Caco-2 (cell line): ENCODE measurements at places on chromosomes 6 and 20. TPM values are rescaled to one million over a fixed set of nuclear protein-coding genes. Genes with fewer than 3 reads are reported as not detected.

DNA sequence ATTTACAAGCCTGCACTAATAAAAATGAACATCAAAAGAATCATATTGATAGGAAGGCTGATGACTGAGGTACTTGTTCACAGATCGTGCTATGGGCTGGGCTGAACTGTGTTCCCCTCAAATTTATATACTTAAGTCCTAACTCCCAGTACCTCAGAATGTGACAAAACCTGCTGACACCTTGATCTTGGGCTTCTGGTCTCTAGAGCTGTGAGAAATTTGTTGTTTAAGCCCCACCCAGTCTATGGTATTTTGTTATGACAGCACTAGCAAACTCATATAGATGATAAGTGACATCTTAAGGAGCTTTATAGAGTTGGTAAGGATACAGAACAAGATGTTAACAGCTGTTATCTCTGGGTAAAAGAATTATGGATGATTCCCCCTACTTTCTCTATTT, 13.8 kb downstream of the UBE2V1 start:
- H3K36me3 ChIP-seq, result peaks cover 5% of the 10 kb centered on the region; the same call in 1 of the 2 replicates
- no peak for DNase-seq
- H3K4me3 ChIP-seq, result no peak overlapping the region
- H3K27me3 ChIP-seq, result no peaks in the 10 kb centered on the region

DNA sequence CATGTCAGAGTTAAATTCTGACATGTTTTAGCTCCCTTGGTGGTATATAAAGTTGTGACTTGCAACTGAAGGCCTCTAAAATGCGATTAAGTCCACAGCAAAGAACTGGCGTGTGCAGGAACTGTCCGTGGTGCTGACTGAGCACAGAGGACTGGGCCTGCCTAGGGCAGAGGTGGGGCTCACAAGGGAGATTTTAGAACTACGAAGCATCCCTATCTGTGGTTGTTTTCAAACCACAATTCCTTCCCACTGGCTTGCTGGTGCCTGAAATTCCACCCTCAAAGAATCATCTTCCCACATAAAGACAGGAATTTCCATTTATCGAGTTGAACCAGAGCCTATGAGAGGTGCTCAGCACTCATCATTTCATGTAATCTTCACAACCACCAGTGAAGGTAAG, 30.1 kb downstream of the RIMS4 start:
- no peak overlapping the region for H3K4me3 ChIP-seq
- no peaks in the 10 kb centered on the region for H3K36me3 ChIP-seq
- peak; percentile 76 for DNase-seq
- H3K27ac ChIP-seq, result no peak overlapping the region
- H3K4me1 ChIP-seq, result no peaks in the 10 kb centered on the region

GRCh38 chr20:23214903-23215302, 128.8 kb upstream of the CD93 start:
- no peaks in the 10 kb centered on the region for H3K27me3 ChIP-seq
- peaks cover 21% of the 10 kb centered on the region for H3K4me1 ChIP-seq
- no peaks in the 10 kb centered on the region for H3K36me3 ChIP-seq
- no peak for DNase-seq
- no peak overlapping the region for H3K4me3 ChIP-seq

GRCh38 chr6:3079682-3080081, 11.4 kb downstream of the RIPK1 start:
- H3K27me3 ChIP-seq, result no peaks in the 10 kb centered on the region
- peaks cover 2% of the 10 kb centered on the region for H3K36me3 ChIP-seq
- H3K4me1 ChIP-seq, result no peaks in the 10 kb centered on the region
- H3K4me3 ChIP-seq, result no peak overlapping the region

DNA sequence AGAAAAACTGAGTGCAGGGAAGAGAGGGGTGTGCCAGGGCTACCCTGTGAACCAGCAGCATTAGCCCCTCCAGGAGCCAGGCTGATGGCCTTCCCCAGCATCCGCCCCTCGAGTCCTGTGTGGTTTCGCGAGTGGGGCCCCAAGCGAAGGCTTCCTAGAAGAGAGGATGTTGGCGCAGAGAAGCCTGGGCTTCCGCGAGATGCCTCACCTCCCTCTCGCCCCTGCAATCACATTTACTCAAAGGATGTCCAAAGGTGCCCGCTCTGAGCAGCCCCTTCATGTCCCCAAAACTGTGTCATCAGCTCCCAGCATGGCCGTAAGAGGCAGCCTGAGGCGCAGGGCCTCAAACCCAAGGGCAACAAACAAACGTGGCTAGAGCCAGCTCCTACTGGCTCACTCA, 111.7 kb downstream of the PREX1 start:
- H3K4me3 ChIP-seq, result no peak overlapping the region
- no peaks in the 10 kb centered on the region for H3K4me1 ChIP-seq
- no peak for DNase-seq
- H3K36me3 ChIP-seq, result no peaks in the 10 kb centered on the region
- no peak overlapping the region for H3K27ac ChIP-seq
- H3K27me3 ChIP-seq, result no peaks in the 10 kb centered on the region

DNA sequence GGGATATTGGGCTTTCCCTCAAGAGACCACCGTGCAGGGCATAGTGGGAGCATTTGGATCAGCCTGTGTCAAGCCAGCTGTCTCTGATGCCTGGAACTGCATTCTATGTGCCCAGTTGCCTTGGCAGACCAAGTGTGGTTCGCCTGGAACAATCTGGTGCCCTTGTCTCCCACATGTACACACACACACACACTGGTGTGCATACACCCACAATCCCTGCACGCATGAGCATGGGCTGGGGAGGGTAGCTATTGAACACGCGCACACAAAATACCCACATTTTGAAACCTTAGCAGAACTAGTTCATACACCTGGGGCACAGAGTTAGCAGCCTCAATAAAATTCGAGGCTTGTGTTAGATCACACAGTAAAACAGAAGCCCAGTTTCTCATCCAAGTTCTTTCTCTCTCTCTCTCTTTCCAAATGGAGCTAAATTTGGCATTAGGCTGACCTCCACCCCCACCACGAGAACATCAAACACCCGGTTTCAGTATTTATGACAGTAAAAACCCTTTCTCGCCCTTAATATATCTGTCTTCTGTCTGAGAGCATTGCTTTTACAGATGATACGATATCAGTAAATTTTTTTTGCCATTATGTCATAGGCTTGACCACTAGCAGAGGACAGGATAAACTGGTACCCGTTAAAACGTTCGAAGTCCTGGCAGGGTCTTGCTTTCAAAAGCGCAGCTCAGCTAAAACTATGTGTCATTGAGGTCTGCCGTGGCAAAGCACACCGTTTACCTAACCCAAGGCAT, 18.2 kb upstream of the NFATC2 start:
- H3K27ac ChIP-seq, result no peak overlapping the region
- H3K27me3 ChIP-seq, result peaks cover 8% of the 10 kb centered on the region
- H3K4me3 ChIP-seq, result no peak overlapping the region
- peaks cover 28% of the 10 kb centered on the region for H3K4me1 ChIP-seq
- no peak for DNase-seq

DNA sequence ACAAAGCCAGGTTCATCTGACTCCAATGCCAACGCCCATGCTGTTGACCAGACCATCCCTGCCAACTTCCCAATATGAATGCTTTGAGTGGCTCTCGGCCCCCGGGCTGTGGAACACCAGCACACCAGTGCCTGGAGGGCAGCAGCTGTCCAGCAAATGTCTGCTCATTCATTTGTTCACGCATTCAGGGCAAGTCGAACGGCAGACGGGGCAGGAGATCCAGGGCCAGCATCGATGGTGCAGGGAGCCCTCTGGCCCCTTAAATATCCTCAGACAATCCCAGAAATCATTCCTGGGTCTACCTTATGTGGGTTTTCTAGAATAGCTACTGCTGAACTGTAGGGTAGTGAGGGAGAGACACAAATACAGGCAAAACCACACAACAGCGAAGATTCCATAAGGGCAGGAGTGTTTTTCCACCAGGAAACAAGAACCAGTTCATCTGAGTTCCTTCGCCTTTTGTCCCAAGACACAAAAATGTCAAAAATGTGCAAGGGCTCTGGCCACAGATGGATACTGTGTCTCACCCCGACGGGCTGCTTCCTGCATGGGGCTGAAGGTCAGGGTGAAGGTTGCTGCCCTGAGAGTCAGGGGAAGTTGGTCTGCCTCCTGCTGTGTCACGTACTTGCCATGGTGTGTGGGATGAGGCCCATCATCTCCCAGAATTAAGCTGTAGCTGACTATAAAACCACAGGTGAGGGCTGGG, 15.5 kb downstream of the RIPOR3 start:
- H3K36me3 ChIP-seq, result no peaks in the 10 kb centered on the region
- peak; percentile 89 for DNase-seq
- H3K4me1 ChIP-seq, result peaks cover 72% of the 10 kb centered on the region
- H3K27me3 ChIP-seq, result no peaks in the 10 kb centered on the region
- peak overlapping the region; percentile 91 for H3K27ac ChIP-seq

DNA sequence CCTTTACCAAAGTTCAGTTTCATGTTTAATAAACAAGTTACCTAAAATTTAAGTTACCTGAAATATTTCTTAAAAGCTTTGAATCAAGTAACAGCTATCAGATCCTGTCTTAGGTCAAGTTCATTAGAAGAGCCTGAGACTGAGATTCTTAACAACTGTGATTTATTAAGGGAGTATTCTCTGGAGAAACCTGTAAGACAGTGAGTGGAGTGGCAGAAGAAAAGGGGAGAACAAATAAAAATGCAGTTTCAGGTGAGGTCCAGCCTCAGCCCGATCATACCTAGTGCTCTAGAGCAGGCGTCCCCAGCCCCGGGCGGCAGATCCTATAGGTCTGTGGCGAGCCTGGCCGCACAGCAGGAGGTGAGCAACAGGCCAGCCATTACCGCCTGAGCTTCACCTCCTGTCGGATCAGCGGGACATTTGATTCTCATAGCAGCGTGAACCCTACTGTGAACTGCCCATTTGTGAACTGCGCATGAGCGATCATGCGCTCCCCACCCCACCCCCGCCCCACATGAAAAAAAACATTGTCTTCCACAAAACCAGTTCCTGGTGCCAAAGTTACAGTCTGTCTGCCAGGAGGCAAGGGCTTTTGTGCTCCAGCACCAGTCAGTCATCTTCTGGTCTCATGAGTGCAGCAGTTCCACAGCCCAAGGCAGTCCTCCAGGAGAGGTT, 59.2 kb upstream of the ADGRB3 start:
- DNase-seq, result peak; percentile 2
- H3K36me3 ChIP-seq, result no peaks in the 10 kb centered on the region
- no peak overlapping the region for H3K27ac ChIP-seq

MYO6 gene
- total RNA-seq, result 39.9 and 43.0 TPM in 2 replicates

- no peak overlapping the region for H3K4me3 ChIP-seq
- no peaks in the 10 kb centered on the region for H3K36me3 ChIP-seq
- no peaks in the 10 kb centered on the region for H3K27me3 ChIP-seq
- peaks cover 14% of the 10 kb centered on the region for H3K4me1 ChIP-seq
- DNase-seq, result no peak
These were observed 5.9 kb upstream of the TCEA2 start for GRCh38 chr20:64056889-64057627.

- H3K4me1 ChIP-seq, result peaks cover 4% of the 10 kb centered on the region
- no peak overlapping the region for H3K27ac ChIP-seq
- no peak overlapping the region for H3K4me3 ChIP-seq
- DNase-seq, result no peak
These were observed 20.1 kb upstream of the NCOA3 start for GRCh38 chr20:47481330-47482216.
